ENCODE measurements at places on chromosomes 11 and 22.

DNA sequence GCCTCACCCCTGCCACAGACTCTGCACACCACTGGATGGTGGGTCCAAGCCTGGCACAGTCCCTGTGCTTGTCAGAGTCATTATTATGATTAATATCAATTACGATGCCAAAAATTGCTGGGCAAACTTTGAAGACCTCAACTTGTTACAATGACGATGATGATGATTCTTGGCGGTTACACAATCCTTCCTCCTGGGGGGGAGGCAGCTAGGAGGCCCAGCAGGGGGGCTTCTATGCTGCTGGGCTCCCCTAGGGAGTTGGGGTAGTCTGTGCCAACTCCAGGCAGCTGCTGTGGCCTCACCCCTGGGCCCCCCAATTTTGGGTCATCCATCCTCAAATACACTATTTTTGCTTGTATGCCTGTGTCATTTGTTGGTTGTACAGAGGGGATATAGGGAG, 12.0 kb downstream of the SLC35E4 start:
- DNase-seq: no peak

DNA sequence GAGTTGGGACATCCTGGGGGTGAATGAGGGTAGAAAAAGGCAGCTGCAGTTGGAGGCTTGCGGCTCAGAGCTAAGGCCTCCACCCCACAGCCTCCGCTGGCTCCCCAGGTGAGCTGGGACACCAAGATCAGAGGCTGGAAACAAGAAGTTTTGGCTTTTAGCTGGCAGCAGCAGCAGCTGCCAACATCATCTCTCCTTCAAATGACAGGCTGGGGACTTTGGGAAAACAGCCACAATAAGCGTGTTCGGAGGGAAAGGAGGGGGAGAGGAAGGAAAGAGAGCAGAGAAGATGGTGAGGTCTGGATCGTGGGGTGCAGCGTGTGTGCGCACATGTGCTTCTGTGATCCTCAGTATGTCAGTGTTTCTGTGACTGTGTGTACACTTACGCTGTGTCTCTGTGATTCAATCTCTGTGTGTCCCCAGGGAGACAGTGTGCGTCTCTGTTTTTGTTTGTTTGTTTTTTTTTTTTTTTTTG, 62.0 kb upstream of the RASD2 start:
- no peak for DNase-seq

DNA sequence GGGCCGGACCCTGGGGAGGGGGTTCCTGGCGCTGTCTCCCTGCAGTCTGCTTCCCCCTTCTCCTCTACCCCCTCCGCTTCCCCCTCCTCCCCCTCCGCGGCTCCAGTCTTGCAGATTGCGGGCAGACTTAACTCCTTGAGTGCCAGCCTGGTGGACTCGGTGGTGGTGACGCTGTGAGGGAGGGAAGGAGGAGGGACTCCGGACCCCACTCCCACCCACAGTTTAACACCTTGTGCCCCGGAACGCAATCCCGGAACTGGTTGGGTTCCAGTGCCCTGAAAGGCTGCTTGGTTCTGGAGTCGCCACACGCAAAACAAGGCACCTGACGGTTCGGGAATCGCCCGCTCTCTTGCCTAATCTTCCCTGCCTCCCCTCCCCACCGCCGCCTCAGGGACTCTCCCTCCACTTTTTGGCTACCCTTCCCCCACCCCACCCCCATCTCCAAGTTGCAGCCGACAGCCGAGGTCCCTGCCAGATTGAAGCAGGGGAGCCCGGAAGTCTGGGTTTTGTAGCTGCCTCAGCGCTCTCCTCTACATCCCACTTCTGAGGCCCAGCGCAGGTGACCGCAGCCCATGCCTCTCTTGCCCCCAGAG, 3.9 kb upstream of the BCL9L start:
- DNase-seq: no peak

DNA sequence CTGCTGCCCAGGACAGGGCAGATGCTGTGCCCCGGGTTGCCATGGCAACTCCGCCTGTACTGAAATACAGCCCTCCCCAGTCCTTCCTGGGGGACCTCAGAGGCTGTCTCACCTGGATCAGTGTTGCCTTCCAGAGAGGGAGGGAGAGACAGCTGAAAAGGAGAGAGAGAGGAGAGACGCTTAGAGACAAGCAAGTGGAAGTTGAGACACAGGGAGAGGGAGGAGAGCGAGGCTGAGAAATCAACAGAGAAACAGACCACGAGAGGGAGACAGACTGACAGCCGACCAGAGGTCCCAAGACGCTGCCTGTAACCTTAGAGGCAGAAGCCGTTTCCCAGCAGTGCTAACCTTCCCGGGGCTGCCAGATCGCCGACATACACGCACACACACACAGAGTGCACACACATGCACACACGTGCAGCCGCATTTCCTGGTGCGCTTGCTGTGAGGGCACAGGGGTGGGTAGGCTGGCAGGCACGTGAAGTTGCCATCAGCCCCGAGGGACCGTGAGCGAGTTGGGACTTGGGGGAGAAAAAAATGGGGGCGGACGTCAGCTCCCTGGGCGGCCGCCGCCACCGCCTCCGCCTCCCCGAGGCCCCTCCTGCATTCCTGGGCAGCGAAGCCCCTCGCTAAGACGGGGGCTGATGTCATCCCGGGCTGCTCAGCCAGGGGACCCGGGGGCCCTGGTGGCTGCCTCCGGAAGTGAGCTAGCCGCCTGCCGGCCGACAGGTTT, 88.6 kb upstream of the CRYBB3 start:
- peak; percentile 27 for DNase-seq

DNA sequence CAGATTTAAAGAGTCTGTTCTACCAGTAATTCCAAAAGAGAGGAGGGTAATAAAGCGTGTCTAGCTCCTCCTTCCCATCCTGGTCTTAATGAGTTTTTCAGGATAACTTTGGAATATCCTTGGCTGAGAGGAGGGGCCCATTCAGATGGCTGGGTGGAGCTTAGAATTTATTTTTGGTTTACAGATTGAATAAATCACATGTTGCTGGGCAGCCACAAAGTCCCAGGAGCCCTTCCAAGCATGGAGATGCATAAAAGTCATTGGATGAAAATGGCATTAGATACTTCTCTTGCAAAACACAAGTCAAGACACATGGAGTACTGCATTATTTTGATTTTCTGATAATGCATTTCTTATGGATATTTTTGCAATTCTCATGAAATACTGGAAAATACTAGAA, 139.0 kb downstream of the TRPC6 start:
- no peak for DNase-seq

- DNase-seq: no peak
Measured at GRCh38 chr11:110187731-110188130, 94.5 kb downstream of the ZC3H12C start.

- DNase-seq: no peak
Measured at GRCh38 chr11:71171576-71171975, 80.8 kb downstream of the SHANK2 start.

DNA sequence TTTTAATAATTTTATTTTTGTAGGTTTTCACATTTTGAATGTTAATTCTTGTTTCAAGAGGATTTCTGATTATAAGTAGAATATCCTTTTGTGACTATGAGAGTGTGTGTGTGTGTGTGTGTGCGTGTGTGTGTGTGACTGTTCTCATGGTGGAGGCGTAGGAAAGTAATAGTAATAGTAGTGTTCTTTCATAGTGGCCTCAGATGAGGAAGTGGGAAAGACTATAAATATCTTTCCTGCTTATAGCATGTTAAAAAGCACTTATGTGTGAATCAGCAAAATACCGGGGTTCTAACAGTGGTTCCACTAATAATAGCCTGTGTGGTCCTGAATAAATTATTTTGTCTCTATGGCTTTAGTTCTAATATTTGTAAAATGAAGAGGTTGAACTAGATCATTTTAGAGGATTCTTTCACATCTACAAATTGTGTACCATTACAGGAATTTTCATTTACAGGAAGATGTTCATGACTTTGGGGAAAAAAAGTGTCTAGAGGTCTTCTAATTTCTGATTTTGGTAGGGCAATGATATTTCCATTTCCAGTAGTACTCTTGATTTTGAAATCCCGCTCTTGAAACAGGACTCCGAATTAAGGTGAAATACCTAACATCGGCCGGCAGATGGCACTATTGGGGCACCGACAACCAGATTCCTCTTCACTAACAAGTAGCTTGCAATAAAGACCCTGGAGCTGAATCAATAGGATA, 29.9 kb upstream of the OR10G7 start:
- peak; percentile 57 for DNase-seq

- DNase-seq: no peak
Measured at GRCh38 chr11:532527-532985, 2.8 kb downstream of the HRAS start.

- DNase-seq: no peak
Measured at GRCh38 chr11:43503417-43503816, 144.7 kb downstream of the TTC17 start.

- DNase-seq: no peak
Measured at GRCh38 chr11:113519989-113520613, 44.9 kb upstream of the DRD2 start.

- no peak for DNase-seq
Measured at GRCh38 chr11:77370217-77370616, 68.7 kb upstream of the GDPD4 start.

DNA sequence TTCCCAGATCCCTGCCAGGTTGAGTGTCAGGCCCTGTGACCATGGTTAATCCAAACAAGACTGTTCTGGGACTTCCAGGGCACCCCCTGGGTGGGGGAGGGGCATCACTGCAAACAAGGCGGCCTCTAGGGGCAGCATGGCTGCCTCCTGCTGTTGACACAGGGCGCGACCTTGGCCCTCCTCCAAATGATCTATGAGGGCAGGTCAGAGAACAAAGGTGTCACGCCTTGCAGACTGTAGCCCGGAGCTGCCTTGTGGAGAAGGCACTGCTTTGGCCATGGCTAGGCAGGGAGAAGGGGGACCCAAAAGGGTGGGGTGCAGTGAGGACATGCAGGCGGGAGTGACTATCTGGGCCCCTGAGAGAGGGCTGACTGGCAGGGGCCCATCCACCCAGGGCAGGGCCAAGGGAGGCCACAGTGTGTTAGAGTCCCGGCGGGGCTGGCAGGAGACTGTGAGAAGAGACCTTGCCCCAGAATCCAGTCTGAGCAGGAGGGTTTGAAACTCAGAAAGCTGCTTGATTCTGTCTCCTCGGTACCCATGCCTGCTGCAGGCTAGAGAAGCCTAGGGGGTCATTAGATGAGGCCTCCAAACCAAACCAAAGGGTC, 35.6 kb downstream of the KCNC1 start:
- no peak for DNase-seq

GRCh38 chr22:24402460-24403192, 24.8 kb upstream of the ADORA2A start:
- DNase-seq: peak; percentile 29

GRCh38 chr22:37343348-37343747, 61.0 kb downstream of the CYTH4 start:
- DNase-seq: no peak

- no peak for DNase-seq
Measured at GRCh38 chr11:117888139-117888566, 11.7 kb upstream of the FXYD6 start.

DNA sequence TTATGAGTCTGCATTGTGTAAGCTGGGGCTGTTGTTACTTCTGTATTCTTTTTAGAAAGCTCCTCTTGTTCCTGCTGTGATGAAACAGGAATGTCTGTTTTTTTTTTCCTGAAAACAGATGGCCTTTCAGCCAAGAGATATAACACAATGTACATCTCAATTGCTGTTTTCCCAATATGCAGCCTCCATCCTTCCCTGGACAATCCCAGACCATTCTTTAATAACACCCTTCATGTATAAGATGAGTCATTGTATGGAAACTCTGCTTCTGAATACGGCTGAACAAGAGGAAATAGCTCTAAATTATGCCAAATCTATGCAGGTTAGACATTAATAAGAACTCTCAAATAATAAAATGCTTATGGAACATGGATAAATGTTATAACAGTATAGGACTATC, 60.2 kb upstream of the LRRC4C start:
- no peak for DNase-seq

DNA sequence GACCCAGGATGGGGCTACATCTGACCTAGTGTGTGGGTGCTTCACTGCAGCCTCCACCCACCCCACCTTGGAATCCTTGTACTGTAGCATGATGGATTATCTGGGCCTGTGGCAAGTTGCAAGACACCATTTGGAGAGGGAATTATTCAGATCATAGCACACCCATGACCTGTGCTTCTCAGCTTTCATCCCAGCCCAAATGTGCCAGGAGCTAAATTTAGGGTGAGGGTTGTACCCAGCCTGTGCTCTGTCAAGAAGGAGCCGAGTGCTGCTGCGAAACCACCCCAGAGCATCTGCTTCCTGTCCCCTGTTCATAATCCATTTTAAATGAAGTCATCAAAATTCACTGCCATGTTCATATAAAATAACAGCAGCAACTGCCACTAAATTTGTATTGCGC, 394.5 kb downstream of the SHANK2 start:
- no peak for DNase-seq

GRCh38 chr11:120666121-120666639, 154.6 kb downstream of the GRIK4 start:
- DNase-seq: no peak

- DNase-seq: no peak
Measured at GRCh38 chr11:116169776-116170175, 603.0 kb downstream of the BUD13 start.

DNA sequence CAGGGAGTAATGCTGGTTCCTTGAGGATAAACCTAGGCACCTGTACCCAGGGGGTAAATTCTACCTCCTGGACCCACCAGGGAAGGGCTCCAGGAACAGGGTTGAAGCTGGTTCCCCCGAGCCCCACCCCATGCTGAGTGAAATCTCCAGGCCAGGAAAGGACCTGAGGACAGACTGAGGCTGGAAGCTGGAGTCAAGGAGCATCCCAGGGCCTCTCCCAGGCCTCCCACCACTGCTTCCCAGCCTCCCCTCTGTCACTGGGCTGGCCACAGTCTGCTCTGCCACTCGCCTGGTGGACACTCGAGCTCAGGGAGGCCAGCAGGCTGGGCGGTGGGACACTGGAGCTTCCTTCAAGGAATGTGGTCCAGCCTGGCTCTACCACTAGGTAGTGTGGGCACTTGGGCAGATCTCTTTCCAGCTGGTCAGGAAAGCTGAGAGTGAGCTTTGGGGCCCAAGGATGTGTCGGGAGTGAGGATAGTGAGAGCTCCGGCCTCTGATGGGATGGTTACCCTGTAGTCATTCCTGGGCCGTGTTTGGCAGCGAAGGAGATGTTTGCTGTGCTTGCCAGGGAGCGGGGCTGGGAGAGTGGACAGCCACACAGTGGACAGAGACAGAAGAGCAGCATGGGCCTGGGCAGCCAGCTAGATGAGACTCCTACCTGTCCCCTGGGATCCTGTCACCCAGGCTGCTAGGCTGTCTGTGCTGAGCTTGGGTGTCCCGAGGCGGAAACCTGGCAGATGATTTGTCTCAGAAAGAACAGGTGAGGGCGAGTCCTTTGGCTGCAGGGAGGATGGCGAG, 3.4 kb downstream of the OVOL1 start:
- DNase-seq: no peak

- DNase-seq: no peak
Measured at GRCh38 chr11:13012056-13012661, 3.0 kb downstream of the RASSF10 start.

Data from NCI-H748 treated with DMSO at 0.1 percent for 48 hours (cell line).